ENCODE measurements at places on chromosomes 2 and 18.

DNA sequence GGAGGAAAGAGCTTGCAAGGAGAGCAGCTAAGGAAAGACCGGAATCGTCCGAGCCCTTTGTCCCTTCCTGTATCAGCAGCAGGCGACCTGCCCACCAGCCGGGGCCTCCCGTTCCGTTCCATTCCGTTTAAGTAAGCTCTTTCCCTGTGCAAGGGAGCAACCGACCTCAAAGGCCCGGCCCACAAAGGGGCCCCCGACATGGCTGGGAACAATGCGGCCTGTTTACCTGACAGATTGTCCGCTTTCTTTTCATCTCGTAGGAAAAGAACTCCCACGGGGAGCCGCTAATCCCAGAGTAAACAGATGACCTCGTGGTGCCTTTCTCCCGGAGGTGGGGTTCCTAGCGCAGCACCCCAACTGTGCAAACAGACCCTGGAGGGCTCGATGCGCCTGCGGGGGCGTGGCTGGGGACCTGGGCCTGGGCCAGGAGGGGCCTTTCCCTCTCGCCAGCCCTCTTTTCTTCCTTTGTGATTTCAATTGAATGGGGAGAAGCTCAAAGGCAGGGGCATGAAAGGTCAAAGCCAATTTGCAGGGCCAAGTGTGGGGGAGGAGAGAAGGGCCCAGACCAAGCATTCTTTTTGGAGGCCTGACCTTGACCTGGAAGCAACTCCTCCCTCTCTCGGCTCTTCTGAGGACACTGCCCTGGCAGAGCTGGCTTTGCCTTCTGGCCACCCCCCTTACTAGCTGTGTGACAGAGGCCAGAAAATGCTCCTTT, 120.2 kb downstream of the INHBB start:
- no peak for DNase-seq

DNA sequence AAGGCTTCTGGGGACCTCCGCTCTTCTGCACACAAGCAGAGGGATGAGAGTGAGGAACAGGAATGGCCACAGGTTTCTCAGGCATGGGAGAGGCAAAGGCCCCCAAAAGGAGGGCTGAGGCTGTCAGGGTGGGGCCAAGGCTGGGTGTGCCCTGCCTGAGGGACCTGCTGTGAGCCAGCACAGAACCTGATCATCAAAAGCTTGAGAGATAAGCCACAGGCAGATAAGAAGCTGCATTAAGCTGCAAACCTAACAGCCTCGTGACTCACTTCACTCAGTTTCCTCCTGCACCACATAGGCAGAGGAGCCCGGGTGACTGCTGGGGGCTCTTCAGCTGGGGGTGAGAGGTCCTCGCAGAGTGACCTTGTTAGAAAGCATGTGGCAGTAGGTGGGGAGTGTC, 64.5 kb upstream of the LAPTM4A start:
- DNase-seq: no peak

GRCh38 chr2:224020523-224020922, 18.6 kb downstream of the SERPINE2 start:
- no peak for DNase-seq

DNA sequence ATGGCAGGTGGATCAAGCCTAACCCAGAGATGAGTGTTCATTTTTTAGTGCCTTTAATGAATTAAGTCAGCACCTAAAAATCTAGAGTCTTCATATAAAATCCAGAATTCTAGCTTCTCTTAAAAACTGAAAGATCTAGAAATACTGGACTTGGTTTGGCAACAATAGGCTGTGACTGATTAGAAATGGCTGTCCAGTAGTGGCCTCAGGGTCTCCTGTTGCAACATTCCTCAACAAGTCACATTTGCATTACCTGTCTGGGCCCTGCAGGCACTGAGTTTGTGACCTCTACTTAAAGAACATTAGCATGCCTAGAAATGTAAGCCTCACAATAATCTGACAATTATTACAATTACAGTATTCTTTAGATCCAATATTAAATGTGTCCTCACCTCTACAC, 33.1 kb downstream of the MBD2 start:
- no peak for DNase-seq

- no peak for DNase-seq
Observed at GRCh38 chr18:24497031-24497754, 36.8 kb downstream of the HRH4 start.

DNA sequence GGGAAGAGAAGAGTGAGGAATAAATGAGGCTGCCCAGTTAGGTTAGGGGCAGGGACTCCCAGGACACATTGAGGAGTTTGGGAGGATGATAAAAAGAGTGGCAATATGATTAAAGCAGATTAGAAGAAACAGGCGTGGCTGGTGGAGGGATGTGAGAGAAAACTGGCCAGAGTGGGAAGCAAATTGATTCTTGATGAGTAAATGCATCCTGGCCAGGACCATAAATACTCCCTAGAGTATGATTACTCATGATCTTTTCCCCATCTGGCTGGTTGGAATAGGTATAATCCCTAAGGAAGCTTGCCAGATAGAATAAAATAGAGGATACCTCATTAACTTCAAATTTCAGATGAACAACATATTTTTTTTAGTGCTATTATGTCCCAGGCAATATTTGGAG, 21.5 kb upstream of the DAW1 start:
- no peak for DNase-seq

DNA sequence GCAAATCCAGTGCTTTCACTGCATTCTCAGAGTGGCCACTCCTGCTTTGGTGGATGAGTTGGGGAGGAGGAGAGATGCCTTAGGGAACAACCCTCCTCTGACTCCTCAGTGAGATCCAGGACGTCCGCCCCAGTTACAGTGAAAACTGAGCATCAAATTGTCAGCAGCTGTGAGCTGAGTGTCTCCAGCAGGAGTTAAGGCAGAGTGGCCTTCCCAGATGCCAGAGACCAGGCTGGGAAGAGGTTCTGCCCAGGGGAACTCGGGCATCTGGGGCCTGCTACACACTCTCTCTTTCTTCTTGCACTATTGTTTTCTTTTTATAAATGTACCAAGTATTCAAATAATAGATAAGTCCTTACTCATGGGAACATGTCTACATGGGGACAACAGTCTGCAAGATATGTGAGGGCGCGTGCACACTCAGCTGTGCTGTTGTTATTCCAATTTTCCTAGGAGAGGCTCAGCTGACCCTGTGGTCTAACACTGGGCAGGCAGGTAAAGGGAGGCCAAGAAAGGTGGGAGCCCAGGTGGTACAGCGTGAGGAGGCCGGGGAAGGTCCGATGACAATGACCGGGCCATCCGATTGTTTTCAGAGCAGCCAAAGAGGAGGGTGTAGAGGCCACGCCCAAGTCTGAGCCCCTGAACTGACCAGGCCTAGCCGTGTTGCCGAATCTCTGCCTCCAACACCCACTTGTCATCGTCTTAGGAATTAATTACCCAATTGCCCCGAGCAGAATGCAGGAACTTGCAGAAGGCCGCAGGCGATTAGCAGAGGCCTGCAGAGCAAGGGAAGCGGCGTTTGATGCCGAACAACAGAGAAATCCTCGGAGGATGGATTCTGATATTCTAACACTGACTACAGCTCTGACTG, 166.9 kb downstream of the ANAPC1 start:
- DNase-seq: no peak

DNA sequence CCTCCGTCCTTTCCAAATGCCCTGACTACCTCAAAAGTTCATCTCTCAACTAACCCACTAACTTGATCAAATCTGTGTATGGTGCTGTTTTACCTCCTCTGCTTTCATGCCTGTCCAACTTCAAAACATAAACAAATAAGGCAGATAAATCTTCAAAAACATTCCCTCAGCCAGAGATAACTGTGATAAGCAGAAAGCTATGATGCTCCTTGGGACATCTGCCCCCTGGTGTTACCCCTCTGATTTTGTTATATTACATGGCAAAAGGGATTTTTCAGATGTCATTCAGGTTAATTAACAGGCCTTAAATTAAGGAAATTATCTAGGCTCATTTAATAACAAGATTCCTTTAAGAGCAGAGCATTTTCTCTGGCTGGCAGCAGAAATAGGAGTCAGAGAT, 810.8 kb upstream of the CHAC2 start:
- DNase-seq: no peak

- no peak for DNase-seq
Observed at GRCh38 chr2:69685321-69686048, 41.9 kb upstream of the AAK1 start.

DNA sequence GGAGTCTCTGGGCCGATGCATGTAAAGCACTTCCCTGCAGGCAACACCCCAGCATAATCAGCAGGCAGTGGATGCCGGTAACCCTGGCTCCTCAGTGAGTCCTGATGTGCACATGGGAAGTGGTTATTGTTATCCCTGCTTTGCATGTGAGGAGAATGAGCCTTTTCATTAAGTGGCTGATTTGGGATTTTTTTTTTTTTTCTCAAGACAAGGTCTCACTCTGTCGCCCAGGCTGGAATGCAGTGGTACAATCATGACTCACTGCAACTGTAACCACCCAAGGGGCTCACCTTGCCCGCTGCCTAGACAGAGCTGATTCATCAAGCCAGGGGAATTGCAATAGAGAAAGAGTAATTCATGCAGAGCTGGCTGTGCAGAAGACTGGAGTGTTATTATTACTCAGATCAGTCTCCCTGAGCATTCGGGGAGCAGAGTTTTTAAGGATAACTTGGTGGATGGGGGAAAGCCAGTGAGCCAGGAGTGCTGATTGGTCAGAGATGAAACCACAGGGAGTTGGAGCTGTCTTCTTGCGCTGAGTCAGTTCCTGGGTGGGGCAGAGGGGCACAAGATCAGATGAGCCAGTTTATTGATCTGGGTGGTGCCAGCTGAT, 95.4 kb downstream of the SOCS6 start:
- DNase-seq: no peak

DNA sequence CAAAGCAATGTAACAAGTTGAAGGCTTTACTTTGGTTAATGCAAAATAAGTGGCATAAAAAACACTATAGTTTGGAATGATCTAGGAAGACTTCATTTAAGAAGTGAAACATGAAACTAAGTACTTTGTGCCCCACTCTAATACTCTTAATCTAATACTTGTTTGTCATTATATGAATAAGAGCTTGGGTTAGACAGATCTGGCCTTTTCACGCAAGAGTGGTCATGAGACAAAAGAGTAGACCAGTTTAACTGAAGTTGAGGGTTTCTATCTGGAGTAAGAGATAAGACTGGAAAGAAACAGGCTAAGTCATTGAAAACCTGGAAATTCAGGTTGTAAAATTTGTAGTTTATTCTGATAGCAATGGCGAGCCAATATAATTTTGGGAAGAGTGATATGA, 2.8 kb downstream of the SLC30A6 start:
- DNase-seq: no peak

DNA sequence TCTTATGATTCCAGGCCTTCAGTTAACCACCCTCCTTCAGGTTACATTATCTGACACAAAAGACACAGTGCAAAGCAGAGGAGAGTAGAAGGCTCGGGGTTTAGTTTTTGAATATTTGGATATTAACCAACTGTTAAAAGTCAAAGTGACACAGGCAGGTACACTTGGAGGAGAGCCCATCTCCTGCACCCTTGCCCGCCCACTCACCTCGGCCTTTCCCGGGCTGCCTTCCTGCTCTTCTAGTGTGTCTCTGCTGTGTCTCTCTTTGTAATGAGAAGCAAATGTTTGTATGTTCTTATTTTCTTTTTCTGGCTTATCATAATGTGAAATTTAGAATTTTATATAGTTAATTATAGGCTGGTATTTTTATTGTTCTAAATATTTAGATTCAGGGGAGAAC, 35.1 kb downstream of the ZNF236 start:
- no peak for DNase-seq

GRCh38 chr2:106336108-106336507, 132.1 kb downstream of the RGPD3 start:
- no peak for DNase-seq

DNA sequence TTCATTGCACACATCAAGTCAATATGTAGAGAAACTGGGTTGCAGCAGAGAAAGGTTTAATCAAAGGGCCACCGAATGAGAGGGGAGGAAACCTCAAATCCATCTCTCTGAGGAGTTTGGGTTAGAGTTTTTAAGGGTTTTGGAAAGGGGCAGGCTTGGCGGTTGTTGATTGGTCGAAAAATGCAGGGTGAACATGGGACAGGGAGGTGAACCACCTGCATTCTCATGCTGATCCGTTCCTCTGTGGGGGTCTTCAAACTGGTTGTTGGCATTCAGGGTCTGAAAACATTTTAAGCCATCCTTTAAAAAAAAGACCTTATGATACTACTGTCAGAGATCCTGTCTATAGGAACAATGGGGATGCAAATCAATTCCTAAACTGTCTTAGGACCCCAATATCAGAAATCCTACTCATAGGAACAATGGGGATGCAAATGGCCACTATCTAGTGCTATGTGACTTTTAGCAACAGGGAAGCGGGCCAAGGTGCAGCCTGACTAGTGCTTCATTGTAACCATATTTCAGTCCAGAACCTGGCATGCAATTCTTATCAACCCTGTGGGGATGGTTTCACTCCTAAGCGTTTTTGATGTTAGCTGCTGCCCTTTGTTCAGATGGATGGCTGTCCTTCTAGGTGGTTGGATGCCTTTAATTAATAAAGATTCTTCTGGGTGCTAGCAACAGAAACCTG, 120.1 kb upstream of the MGAT5 start:
- no peak for DNase-seq

DNA sequence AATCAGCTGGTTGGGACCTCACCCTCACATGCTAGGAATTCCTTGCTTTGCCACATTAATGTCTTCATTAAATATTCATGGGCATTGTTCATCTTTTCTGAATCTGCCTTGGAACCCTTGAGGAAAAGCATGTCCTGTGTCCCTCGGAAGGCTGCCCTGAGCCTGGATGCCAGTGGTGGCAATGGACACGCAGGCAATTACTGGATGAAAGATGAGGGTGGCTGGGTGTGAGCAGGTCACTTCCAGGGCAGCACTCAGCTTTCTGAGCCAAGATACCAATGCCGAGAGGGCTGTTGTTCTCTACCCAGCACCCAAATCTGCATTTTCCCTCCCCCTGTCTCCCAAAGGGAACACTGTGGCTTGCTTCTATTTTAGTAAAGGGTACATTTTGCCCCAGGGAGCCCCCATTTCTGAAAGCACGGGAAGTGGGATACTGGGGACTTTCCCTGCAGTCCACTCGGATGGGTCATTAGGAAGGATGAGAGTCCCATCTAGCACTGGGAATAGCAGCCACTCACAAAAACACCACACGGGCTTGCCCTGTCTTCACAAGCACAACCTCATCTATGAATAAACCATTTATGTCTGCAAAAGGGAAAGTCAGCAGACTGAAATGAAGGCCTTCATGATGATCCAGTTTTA, 234.8 kb downstream of the SOX11 start:
- DNase-seq: no peak

DNA sequence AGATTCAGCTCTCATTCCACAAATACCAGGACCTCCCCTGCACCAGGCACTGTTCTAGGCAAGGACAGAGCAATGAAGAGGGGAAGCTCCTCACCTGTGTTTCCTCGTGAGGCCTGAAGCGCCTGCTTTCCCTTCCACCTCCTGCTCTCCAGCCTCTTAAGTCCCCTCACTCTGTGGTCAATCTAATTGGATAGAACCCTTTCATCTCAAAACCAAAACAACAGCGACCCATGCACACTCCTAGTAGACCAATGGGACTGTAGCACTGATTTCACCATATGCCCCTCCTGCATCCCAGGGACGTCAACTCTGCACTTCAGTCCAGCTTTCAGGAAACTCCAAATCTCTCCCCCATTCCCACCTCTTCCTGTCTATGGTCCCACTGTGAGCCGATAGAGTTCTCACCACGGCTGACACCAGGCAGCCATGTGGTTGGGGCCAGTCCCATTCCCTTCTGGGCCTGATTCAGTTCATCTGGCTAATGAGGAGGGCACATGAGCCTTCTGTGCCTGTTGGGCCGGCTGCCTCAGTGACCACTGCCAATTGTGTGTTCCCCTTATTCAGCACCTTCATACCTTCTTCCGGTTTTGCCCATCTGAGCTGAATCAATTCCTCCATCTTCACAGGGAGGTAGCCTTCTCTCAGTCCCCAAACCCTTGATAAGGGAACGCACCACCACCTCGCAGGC, 33.3 kb upstream of the MAT2A start:
- no peak for DNase-seq
